ENCODE measurements at places on chromosomes 7 and 10.
A peak's percentile ranks its signal among the peaks of the same experiment; 100 is the strongest.

DNA sequence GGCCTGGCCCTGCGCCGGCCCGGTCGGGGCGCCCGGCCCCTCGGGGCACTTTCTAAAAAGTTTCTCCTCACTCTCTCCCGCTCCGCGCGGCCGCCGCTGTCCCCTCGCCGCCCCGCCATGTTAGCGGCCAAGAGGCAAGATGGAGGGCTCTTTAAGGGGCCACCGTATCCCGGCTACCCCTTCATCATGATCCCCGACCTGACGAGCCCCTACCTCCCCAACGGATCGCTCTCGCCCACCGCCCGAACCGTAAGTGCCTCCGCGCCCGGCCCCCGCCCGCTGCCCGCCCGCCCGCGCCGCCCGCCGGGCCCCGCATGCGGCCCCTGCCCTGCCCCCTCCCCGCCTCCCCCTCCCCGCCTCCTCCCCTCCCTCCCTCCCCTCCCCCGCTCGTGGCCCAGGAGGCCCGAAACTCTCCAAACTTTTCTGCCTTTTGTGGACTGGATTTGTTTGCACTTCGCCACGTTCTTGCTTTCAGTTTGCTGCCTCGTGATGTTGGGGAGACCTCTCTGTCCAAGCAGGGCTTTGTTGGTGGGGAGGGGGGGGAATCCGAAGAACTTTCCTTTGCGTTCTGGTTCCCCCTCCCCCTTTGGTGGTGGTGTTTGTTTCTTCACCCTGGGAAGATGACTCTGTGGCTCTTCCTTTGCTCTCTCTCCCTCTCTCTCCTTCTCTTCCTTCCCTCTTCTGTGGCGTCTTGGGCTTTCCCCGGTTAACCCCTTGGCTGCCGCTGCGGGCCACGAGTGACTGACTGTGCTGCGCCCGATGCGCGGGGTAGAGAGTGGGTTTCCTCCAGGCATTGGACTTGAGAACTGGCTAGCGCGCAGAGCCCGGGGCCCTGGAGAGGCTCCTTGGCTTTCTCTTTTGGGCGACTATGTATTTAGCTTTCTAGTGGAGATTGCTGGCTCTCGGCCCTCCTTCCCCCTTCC lies 1.6 kb downstream of the TCF7L2 start:
- DNase-seq: peak; percentile 70

- DNase-seq: no peak
These were observed 88.5 kb downstream of the DLG5 start for GRCh38 chr10:77837925-77838595.

DNA sequence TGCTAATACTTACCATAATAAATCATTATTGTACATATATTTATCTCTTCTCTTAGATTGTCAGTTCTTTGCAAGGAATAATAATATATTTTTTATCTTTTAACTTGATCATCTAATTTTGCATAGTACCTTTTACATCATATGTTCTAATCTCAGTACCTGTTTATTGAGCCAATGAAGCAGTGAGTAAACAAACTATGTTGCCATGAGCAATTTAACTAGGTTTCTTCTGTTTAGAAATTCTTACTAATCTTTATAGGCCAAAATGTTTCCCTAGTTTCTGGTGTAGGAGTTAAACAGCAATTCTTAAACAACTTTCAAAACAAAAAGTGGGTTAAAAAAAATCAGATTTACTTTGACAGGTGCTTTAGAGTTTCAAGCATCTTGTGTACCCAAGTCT lies 61.3 kb downstream of the PHYHIPL start:
- DNase-seq: no peak

DNA sequence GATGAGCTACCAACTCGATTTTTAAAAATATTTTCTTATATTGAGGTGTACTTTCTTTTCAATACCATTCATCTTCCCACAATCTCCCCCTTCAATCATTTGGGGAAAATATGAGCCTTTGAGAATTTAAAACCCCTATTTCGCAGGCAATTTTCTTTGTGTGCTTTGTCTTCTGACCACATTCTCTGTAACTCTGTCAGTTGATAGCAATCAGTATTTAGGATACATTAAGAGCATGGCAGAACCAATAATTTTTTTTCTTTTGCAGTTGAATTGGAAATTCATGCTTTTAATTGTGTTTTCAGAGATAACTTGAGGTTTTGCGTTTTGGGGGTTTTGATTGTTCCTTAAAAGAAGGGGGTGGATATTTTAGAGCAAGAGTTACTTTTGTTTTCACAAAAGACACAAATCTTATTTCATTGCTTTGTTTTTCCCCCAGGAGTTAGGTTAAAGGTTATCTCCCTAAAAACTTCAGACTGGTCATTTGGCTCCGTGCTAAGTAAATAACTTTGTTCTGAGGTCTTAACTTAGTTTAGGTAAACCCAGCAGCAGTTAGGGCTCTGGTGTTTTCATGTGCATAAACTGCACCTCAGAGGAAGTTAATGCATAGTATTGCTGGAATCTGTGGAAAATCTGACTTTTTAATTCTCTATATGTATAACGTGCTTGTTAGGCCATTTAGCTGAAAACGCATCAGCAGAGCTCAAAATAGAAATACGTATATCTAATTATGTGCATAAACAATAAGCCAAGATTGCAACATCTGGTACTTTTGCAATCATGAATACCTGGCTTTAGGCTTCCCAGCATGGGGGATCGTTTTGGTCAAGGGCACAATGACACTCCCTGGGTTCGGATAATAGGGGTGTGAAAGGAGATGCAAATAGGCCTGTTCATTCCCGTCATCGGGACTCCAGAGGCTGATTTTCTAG lies 676.4 kb upstream of the ANKRD30A start:
- DNase-seq: no peak

- DNase-seq: no peak
These were observed 2.1 kb downstream of the AFAP1L2 start for GRCh38 chr10:114402233-114402632.

- DNase-seq: no peak
These were observed 852.7 kb upstream of the PHF14 start for GRCh38 chr7:10120936-10121335.

DNA sequence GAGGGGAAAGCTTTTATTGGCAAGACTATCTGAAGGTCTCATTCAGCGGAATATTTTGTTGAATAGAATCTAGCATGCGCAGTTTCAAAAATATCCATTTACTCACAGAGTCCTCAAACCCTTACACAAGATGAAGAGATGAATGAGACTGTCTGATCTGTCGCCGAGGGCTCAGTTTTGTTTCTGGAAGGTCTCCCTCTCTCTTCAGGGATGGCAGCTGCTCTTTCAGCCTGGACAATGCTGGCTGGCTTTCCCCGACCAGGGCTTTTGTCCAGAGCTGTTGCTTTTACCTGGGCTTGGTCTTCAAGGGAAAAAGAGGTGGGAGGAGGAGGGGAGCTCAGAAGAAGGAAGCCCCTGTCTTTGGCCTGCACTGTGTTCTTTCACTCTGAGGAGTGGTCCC lies 81.9 kb upstream of the BTBD16 start:
- DNase-seq: no peak

- no peak for DNase-seq
These were observed 81.3 kb upstream of the LRRN3 start for GRCh38 chr7:111009526-111010040.

- DNase-seq: no peak
These were observed 137.9 kb downstream of the JAZF1 start for GRCh38 chr7:28042721-28043120.

DNA sequence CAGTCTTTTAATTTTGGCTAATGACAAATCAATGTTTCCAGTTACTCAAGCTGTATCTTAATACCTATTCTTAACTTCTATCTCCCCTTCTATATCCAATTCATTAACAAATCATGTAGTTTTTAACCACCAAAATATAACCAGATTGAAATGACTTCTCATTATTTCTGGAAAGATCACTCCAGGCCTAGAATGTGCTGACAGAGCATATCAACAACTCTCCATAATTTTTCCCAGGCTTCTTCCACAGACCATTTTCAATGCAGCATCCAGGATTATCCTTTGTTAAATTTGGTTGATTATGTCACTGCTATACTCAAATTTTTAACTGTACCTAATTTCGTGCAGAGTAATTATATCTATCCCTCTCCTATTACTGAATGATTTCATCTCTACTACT lies 704.1 kb downstream of the PCDH15 start:
- DNase-seq: no peak

GRCh38 chr7:136845899-136846465 lies 22.5 kb upstream of the CHRM2 start:
- DNase-seq: no peak

DNA sequence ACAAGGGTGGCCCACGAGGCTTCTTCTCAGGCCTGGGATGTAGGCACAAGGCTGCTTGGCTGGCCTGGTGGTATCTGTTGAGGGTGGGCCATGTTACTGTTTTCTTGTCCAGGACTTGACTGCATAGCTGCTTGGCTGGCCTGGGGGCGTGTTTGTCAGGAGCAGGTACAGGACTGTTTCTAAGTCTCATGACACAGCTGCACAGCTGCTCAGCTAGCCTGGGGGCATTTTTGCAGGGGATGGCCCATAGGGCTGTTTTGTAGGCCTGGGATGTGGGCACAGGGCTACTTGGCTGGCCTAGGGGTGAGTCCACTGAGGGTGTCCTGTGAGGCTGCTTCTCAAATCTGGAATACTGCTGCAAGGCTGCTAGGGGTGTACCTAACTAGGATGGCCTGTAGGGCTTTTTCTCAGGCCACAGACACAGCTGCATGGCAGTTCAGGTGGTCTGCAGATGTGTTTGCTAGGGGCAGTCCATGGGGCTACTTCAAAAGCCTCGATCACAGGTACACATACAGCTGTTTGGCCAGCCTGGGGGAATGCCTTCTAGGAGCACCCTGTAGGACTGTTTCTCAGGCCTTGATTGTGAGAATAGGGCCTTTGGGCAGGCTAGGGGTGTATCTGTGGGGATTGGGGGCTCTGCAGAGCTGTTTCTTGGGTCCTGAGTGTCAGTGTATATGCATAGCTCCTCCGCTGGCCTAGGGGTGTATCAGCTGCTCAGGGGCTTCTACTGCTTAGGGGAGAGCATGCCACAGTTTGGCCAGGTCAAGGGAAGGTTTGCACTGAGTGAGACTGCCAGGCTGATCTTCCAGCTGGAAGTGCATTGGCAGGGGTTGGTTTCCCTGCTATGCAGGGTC lies 26.6 kb upstream of the PLA2G12B start:
- DNase-seq: no peak

- peak; percentile 80 for DNase-seq
These were observed 15.6 kb downstream of the PDAP1 start for GRCh38 chr7:99392659-99393354.

DNA sequence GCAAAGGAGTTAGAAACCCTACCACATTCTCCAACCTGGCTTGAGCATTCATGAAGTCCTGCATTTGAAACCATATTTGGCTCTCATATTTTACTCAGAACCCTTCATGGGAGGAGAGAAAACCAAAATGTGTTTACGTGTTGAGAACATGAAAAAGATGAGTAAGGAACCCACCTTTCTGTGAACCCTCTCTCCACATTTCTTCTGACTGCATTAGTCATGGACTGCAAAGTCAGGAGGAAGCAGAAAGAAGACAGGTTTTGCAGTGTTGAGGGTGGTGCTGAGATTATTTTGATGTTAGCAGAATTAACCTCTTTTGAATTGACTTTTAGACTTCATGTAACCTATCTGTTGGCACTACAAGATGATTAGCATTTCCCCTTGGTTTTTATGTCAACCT lies 4.9 kb downstream of the IFIT1B start:
- DNase-seq: no peak

- DNase-seq: no peak
These were observed 133.0 kb upstream of the PCBD1 start for GRCh38 chr10:71021402-71021801.

DNA sequence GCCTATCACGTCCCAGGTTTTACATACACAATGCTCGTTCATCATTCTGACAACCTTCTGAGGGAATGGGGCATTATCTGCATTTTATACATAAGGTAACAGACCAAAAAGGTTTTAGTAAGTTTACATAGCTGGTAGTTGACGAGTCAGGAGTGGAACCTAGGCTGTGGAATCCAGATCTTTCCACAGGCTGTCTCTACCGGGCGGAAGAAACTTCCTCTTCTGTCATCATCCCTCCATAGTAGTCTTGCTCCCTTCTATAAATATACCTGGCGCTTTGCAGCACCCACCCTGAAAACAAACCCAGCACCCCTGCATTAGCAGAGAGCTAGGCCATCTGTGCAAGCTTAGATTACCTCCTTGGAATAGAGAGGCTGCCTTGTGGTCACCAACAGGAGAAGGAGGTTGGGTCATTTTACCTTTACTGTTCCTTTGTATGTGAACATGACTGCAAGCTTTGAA lies 1.3 kb downstream of the TSPAN13 start:
- no peak for DNase-seq

GRCh38 chr7:64667311-64667710 lies 1.4 kb downstream of the ZNF107 start:
- DNase-seq: no peak

GRCh38 chr10:119500821-119501220 lies 41.7 kb downstream of the RGS10 start:
- no peak for DNase-seq

DNA sequence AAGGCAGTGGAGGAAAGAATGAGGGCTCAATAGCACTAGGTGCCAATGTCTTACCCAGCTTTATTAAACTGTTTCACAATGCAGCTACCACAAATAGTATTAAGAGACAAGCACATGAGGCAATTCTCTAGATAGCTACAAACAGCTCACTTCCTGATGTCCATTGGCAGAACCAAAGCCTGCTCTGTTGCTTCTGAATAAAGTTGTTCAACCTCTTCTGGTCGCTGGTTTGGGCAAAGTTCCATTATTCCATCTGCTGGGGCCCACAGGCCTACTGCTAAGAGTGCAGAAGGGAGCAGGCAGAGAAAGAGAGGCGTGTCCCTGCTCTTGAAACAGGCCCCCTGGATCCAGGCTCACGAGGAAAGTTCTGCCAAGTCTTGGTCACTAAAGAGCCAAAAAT lies 173.9 kb downstream of the ZNF438 start:
- DNase-seq: peak; percentile 89

GRCh38 chr10:21532694-21533466 lies 1.2 kb upstream of the MLLT10 start:
- no peak for DNase-seq

DNA sequence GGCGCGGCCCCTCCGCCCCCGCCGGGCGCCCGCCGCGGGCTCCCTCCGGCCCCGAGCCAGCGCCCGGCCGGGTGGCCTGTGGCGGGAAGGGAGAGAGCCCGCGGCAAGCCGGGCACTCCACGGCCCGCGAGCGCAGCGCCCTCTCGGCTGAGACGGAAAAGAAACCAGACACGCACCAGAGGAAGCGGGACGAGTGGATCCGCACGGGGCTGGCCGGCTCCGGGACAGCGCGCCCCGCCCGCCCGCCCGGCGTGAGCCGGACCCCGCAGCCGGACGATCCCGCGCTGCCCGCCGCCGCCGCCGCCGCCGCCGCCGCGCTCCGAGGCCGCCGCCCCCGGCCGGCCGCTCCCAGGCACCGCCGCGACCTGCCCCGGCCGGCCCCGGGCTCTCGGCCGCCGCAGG lies 300 bp downstream of the ARHGAP21 start:
- no peak for DNase-seq

- no peak for DNase-seq
These were observed 16.7 kb upstream of the DRGX start for GRCh38 chr10:49412571-49412970.

GRCh38 chr10:87613751-87614150 lies 45.9 kb upstream of the PAPSS2 start:
- no peak for DNase-seq

- DNase-seq: no peak
These were observed 282.1 kb upstream of the MKLN1 start for GRCh38 chr7:131045526-131045925.
